IPS DF 19.7 (cell line): ENCODE measurements at places on chromosomes 16 and 17.

- DNase-seq, result no peak
These were observed 50.4 kb downstream of the LITAF start for GRCh38 chr16:11536104-11536866.

DNA sequence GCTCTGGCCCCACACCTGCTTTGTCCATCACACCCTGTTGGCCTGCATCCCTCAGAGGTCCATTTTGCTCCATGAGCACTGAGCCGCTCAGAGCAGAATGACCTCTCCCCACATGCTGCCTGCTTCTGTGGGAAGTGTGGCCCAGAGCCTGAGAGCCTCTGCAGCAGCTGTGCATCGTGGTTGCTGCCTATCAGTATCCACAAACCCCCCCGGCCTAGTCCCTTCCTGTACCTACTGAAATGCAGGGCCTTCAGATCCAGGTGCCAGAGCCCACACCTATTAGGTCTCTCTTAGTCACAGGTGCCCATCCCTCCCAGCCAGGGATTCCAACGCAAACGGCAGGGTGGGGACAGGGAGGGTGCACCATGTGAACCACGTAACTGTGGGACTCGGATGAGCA lies 16.6 kb upstream of the TRPV3 start:
- no peak for DNase-seq

DNA sequence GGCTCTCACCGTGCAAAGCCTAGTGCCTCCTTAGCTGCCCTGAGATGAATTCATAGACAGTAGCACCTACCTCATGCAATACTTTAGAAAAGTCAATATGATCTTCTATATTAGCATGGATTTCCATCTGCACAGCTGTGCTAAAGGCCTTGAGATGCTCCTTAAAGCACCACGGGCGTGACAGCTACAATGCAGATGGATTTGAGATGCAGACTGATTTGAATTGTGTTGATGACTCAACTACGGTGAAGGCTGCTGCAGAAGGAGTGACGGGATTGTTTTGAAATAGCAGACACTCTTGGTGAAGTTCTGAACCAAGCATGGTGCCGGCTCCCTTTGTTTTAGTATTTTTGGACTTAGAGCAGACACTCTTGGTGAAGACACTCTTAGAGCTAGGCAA lies 88.2 kb downstream of the SPECC1 start:
- DNase-seq, result no peak

DNA sequence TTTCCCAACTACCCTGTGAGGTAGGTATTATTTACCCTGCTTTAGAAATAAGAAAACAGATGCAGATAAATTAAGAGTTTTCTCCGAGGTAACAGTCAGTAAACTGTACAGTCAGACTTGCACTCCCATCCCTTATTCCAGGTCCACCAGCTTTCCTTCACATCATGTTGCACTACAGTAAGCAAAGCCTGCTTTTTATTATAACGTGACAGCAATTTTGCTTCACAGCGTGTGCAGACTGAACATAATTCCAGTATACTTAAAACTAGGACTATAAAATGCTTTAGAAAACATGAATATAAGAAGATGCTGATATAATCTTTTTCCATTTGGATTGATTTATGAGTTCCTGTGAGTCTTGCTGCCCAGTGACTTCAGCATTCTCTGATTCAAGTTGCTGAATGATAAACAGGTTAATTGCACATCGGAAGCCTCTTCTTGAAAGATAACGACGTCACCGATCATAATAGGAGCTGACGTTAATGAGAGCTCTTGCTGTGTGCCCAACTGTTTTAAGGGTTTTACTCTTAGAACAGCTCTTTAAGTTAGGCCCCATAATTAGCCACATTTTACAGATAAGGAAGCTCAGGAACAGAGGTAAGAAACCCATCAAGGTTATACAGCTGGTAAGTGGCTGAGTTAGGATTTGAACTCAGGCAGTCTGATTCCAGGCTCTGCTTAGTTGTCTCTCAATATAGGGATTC lies 1.4 kb downstream of the LIG3 start:
- no peak for DNase-seq

DNA sequence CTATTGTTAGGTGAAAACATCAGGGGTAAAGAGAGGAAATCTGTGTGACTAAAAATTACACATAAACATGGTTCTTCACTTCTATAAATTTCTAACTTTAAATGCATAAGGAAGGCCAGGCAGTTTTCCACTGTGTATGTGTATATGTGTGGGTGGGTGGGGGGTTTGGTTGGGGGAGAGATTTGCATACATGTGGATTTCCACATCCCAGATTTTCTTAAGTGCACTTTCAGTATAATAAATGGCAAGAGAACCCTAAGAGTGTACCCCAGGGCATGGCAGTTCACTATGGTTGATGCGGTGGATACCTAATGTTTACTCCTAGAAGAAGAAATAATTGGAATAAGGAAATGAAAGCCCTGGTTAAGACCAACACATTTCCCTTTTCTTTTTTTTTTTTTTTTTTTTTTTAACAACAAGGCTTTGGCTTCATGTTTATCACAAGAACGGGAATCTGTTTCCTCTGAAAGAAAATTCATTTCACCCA lies 451.8 kb upstream of the CCL2 start:
- DNase-seq, result no peak

- DNase-seq, result no peak
These were observed 101.8 kb upstream of the CDH13 start for GRCh38 chr16:82524976-82525375.

GRCh38 chr16:1643521-1643920 lies 31.4 kb downstream of the CRAMP1 start:
- DNase-seq, result no peak

- no peak for DNase-seq
These were observed 50.5 kb downstream of the YPEL2 start for GRCh38 chr17:59381716-59382570.

- no peak for DNase-seq
These were observed 5.9 kb downstream of the GSPT1 start for GRCh38 chr16:11909653-11910545.

- DNase-seq, result peak; percentile 35
These were observed 163.3 kb downstream of the HS3ST4 start for GRCh38 chr16:25855063-25855462.

GRCh38 chr16:85571813-85572619 lies 41.1 kb upstream of the GSE1 start:
- DNase-seq, result no peak

DNA sequence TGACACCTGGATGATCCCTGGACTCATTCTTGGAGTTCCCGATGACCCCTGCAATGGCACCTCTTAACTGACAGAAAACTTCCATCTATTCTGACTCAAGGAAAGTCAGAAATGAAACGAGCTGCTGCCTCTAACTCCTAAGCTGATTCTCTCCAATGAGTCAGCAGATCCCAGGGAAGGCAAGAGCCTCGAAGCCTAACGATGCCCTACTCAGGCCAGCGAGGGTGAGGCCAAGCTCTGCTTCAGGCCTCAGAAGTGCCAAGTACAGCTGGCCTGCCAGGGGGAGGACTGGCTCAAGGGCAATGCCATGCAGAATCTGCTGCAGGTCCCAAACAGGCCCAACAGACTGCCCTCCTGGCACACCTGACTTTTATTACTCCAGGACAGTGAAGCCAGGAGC lies 36.3 kb downstream of the PLXDC1 start:
- DNase-seq, result no peak

GRCh38 chr16:66095676-66096075 lies 270.8 kb upstream of the CDH5 start:
- DNase-seq, result no peak

DNA sequence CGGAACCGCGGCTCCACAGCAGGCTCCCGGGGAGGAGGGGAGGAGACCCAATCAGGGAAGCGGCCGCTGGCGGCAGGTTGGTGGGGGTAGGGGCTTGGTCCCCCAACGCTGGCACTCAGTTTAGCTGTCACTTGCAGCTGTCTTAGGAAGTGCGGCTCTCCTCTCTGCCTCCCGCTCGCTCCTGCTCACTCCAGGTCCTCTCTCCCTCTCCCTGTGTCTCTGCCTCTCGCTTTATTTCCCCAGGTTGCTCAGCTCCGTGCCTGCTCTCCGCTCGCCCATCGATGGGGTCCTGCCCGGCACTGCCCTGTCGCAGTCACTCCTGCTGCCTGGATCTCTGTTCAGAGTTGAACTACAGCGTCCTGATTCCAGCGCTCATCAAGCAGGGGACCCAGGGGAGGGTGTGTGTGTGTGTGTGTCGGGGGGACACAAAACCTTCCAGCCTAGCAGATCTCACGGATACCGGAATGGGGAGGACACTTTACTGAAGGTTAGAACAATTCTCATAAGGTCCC lies 145.6 kb downstream of the ENGASE start:
- DNase-seq, result no peak

- DNase-seq, result no peak
These were observed 916 bp downstream of the PAGR1 start for GRCh38 chr16:29816694-29817441.

- DNase-seq, result no peak
These were observed 9.7 kb downstream of the MYO15A start for GRCh38 chr17:18117982-18118975.

DNA sequence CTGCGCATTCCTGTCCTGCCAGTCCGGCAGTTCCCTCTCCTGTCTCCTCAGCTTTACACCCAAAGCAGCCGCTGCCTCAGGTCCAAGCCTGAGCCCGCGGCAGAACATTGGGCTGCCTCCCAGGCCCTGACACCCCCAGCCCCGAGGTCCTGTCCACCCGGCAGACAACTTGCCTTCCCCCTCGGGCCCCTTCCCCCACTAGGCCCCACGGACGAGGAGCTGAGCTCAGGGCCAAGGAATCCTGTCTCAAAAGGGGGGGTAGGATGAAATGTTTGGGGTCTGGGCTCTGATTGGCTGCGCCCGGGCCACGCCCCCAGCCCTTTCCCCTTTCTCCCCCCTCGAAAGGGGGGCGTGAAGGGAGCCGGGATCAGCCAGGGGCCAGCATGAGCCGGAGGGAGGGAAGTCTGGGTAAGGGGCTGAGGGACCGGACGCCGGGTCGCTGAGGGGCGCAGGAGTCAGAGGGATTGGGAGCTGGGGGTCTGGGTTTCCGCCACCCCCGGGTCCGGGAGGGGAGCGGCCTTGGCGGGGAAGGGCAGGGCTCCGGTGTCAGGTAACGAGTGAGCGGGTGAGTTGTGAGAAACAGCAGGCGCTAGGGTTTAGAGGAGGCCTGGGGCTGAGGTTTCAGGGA lies at the start of gene CTF1:
TSS of gene CTF1 (plus strand) at position 354 of the 628 bp plus-strand sequence. CDS start at position 384, 30 bp downstream.
- DNase-seq, result peak; percentile 40

- DNase-seq, result no peak
These were observed 69.8 kb downstream of the TMEM100 start for GRCh38 chr17:55652825-55653224.

GRCh38 chr16:67847064-67847861 lies at the start of gene CENPT:
CENPT (minus strand) TSS chr16:67847693; CDS start chr16:67833859, 13,834 bp downstream.
- no peak for DNase-seq

DNA sequence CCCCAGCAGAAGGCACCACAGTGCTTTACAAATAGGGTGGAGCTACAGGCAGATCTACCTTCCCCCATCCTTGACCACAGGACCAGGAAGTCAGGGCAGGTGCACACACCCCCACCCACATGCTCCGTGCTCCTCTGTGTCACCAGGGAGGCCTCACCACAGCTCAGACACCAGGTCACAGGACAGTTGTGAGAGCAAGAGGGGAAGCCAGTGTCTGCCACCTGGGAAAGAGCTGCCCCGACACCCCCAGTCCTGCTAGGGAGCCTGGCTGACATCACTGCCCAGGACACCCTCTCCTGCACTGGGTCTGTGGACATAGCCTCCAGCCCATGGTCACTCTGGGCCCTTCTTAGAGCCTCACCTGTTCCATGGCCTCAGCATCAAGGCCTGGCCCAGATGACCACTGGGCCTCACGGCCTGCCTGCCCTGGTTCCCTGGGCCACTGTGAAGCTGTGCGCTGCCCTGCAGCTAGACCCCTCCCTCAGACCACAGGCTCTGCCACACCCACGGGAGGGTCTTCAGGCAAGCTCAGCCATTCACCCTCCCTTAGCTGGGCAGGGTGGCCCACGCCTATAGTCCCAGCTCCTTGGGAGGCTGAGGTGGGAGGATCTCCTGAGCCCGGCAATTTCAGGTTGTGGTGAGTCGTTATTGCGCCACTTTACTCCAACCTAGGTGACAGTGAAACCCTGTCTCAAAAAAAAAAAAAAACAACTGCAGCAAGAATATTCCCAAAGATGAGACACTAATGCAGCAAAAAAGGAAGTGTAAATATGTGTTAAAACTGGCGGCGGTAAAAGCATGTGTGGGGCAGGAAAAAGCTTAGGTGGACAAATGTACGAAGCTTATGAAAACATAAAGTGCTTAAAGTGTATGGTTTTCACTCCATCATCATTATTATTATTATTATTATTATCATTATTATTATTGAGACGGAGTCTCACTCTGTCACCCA lies 14.2 kb downstream of the POLR3K start:
- DNase-seq, result no peak

DNA sequence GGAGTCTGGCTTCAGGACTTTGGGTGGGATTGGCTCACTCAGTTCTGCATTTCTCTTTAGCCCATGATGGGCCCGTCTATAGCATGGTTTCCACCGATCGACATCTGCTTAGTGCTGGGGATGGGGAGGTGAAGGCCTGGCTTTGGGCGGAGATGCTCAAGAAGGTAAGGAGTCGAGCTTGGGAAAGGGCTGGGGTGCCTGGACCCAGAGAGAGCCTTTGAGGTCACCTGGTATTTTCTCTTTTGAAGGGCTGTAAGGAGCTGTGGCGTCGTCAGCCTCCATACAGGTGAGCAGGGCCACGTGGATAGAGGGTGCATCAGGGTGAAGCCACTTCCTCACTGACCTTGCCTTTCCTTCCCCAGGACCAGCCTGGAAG lies 2.2 kb downstream of the THOC6 start:
- no peak for DNase-seq

- DNase-seq, result no peak
These were observed 43.6 kb downstream of the TBC1D16 start for GRCh38 chr17:79991924-79992648.

DNA sequence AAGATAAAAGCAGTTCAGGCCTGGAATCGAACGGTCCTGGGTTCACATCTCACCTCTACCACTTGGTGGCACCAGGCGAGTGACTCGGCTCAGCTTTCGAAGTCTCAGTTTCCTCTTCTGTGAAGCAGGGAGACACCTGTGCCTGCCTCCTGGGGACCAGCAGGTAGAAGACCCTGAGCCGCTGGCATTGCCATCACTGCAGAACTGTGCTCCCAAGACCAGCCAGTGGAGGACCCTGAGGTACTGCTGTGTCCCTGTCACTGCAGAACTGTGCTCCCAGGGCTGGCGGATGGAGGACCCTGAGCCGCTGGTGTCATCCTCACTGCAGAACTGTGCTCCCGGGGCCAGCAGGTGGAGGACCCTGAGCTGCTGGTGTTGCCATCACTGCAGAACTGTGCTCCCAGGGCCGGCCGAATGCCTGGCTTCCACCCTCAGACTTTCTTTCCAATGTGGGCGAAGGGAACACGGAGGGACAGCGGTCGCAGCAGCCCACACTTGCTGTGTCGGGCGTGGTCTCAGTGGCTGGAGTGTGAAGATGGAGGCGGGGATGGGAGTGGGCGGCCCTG lies 8.7 kb upstream of the SLC7A5 start:
- DNase-seq, result no peak
